ENCODE measurements at places on chromosomes 6 and 20.

DNA sequence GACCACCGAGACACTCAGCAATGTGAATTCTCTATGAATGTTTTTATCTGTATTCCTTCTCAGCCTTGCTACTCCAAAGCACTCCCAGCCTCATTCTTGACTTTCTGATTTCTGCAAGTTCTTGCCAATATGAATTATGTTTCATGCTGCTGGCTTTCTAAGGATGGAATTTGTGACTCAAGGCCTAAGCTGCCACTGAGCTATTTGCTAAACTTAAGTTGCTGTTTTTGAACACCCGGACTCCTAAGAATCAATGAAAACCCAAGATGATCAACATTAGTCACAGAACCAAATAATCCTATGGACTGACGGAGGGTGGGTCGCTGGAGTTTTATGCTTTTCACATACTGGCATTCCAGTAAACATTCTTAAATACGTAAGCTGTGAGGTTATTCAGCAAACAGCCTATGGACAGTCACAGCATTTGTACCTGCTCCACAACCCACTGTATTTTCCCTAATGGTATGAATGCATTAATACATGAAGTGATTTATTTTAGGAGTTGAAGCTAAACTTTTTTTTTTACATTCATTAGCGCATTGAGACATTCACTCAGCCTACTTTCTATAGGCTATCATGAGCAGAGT is 8.2 kb upstream of the PXDC1 start:
- DNase-seq = no peak

- DNase-seq = no peak
These were observed 33.1 kb upstream of the TMEM30A start for GRCh38 chr6:75317503-75318206.

GRCh38 chr20:17849901-17850683 is 118.5 kb downstream of the SNX5 start:
- DNase-seq = no peak

- DNase-seq = no peak
These were observed 533.1 kb upstream of the CDH4 start for GRCh38 chr20:60718743-60719480.

GRCh38 chr6:37990762-37991525 is 171.4 kb downstream of the ZFAND3 start:
- DNase-seq = no peak

DNA sequence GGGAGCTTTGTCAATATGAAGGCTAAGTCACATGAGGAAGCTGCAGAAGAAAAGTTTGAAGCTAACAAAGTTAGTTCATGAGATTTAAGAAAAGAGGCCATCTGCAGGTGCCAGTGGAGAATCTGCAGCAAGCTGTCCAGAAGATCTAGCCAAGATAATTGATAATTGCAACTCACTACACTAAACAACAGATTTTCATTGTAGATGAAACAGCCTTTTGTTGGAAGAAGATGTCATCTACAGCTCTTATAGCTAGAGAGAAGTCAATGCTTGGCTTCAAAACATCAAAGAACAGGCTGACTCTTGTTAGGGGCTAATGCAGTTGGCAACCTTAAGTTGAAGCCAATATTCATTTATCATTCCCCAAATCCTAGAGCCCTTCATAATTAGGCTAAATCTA is 83.7 kb downstream of the RIN2 start:
- no peak for DNase-seq

GRCh38 chr20:62754122-62754990 is 41.9 kb upstream of the MRGBP start:
- no peak for DNase-seq

- DNase-seq = no peak
These were observed 1.5 kb upstream of the MAPK13 start for GRCh38 chr6:36128793-36129192.

GRCh38 chr6:118706702-118707101 is 55.3 kb upstream of the CEP85L start:
- no peak for DNase-seq

DNA sequence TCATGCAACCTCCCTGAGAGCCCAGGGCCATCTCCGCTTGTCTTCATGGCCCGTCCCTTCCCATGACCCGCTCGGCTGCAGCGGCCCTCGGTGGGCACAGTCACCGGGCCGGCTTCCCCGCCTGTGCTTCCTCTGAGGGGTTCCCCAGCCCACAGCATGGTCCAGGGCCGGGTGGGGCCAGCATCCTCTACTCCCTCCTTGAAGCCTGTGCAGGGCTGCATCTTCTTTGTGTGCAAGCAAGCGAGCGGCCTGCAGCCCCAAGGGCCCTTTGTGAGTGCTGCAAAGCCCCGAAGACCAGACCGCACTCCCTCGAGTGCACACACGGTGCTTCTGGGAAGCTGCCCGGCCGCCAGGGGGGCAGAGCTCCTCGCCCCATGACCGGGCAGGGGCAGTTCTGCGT is 265.8 kb downstream of the TAF4 start:
- DNase-seq = no peak

DNA sequence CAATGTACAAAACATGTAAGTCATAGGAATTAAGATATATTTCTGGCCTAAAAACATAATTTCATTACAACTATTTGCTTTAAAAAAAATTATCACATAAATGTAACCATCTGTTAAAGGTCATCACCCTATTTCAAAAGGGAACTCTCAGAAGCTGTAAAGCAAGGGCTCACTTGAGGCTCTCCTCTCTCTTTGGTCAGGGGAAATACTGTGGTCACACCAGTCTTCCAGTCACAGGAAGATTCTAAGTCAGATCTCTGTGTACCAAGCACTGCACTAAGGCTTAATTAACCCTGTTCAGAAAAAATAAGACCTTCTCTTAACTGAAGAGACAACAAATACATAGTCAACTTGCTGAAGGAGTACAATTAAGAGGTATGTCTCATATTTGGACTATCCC is 75.6 kb downstream of the MMS22L start:
- DNase-seq = no peak

DNA sequence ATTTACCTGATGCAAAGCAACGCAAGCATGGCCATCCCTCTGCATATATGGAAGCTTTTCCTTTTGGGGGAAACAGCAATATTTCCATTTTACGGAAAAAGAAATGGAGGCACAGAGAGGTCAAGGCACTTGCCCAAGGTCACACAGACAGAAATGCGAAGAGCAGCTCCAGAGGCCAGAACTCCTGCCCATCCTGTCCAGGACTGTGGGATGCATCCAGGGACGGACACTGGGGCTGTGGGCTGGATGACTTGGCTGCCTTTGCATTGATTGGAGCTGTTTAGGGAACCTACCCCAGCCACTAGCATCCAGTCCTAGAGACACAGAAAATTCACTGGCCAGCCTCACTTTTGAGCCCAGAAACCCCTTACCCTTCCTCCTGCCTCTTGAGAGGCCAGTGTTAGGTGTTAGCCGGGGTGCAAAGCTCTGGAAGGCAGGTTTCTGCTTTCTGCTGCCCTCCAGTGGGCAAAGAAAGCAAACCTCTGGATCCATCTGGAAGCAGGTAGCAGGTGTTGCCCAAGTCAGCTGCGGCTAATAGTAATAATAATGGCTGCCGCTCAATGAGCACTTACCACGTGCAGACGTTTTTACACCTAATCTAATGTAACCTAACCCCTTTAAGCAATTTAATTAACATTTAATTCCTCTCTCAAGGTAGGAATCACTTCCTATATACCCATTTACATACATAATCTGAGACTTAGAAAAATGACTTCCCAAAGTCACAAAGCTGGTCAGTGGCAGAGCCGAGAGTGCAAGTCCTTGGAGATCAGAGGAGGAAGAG is 31.7 kb upstream of the CCN5 start:
- peak; percentile 39 for DNase-seq

- no peak for DNase-seq
These were observed 41.5 kb downstream of the CD164 start for GRCh38 chr6:109340811-109341210.

DNA sequence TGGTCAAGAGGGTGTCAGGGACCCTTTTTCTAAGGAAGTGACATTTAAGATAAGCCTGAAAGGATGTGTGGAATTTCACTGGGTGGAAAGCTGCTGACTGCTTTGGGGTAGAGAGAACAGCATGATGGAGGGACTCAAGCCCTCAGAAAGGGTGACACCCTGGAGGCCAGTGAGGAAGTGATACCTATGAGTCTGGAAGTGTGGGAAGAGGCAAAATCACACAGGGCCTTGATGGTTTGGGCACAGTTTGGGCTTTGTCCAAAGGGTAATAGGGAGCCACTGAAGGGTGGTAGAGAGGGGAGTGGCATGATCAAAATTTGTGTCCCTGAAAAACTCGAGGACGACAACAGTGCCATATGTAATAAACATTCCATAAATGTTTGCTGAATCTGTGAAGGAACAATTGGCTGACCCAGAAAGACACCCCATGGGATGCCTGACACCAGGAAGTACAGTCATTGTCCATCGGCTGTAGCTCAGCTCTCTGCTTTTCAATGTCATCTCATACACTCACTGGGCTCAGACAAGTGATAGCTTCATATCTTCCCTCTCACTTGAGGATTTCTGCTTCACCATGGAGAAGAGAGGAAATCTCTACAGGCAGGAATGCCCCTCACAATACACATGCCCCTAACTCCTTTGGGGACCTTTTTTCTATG is 21.3 kb downstream of the CASS4 start:
- no peak for DNase-seq

- no peak for DNase-seq
These were observed 18.3 kb downstream of the ARHGAP18 start for GRCh38 chr6:129691709-129692108.

DNA sequence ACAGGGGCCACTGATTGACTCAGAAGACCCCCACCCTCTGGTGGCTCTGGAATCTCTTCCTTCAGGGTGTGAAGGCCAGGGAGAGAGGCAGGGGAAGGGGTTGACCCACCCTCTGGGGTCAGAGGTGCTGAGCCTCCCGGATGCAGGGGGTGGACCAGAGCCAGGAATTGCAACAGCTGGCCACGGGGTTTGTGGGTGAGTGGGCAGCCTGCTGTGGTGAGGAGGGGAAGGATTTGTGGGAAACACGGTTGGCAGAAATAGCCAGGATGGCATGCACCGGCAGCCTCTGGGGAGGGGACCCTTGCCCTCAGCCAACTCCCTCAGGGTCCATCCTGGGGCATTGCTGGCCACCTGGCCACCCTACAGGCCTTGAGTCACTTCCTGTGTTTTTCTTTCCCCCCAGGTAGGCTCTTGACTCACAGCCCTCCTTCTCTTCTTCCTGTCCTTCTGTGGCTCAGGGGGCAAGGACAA is 92.8 kb downstream of the MRPL14 start:
- no peak for DNase-seq

DNA sequence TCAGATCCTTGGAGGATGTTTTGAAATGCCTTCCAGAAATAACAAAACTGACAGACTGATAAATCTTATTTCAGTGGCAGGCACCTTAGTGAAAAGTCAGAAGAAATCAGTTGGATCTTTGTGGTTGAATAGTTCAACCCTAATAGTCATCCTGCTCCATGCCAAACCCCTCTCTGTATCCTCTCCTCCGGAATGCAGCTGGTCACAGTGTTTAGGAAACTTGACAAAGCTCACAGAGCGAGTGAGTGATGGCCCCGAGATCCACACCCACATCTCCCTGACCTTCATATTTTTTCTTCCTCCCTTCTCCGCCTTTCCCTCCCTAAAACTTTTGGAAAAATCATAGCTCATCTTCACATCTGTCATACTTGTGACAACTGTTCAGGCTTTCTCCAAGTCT is 464.8 kb upstream of the CDH4 start:
- DNase-seq = no peak

GRCh38 chr6:155256122-155256795 is 7.6 kb upstream of the CLDN20 start:
- DNase-seq = no peak

DNA sequence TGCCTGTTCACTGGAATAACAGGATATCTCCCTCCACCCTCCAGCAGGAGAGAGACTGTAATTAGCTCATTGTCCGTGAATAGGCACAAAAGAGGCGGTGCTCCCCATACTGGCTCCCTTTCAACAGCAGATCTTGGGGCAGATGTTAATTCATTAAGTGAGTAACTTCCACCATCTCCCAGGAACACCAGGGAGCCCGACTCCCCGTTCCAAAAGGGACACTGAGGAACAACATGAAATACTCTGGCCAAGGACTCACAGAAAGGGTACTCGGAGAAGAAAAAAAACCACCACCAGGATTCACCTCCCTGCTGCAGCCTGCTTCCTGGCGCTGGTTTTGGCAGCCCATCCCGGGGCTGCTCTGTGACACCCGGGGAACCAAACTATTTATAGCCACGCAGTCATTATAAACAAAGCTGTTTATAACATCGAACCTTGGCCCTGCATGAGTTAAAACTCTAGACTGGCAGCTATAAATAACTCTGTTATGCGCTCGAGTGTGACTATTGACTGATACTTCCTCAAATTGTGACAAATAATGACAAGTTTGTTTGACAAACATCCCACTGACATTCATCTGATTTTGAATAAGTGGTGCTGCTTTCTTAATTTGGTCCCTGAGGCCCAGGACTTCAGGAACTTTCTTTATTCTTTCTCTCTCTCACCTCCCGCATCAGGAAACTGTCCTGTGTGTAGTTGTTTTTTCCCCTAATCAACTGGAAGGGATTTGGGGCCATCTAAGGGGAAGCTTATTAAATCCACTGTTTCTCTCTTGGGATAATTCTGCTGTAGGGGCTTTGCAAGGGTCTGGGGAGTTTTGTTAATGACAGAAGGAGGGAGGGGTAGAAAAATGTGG is 521.6 kb downstream of the CD83 start:
- no peak for DNase-seq

DNA sequence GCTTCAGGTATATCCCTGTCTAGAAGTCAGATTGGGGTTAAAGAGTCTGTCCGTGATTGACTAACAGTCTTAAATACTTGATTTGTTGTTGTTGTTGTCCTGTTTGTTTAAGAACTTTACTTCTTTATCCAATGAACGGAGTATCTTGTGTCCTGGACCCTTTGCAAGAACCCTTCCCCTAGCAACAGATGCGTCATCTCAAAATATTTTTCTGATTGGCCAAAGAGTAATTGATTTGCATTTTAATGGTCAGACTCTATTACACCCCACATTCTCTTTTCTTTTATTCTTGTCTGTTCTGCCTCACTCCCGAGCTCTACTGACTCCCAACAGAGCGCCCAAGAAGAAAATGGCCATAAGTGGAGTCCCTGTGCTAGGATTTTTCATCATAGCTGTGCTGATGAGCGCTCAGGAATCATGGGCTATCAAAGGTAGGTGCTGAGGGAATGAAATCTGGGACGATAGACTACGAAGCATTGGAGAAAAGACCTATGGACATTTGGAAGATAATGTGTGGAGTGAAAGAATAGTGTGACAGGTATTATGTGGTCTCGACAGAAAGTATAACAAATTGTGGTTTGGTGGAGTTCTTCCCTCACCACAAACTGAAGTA is at the start of gene HLA-DRA:
HLA-DRA (plus strand) TSS at position 286 of the 613 bp plus-strand sequence; CDS start at position 350, 64 bp downstream.
- no peak for DNase-seq

- DNase-seq = no peak
These were observed 170.6 kb downstream of the TASP1 start for GRCh38 chr20:13468166-13468565.

- DNase-seq = no peak
These were observed 40.3 kb upstream of the SIM1 start for GRCh38 chr6:100504786-100505737.

GRCh38 chr6:152379423-152379822 is 257.7 kb downstream of the SYNE1 start:
- no peak for DNase-seq

GRCh38 chr20:62104791-62105345 is 17.4 kb upstream of the LSM14B start:
- no peak for DNase-seq

GRCh38 chr20:32123088-32123487 is 13.6 kb downstream of the TM9SF4 start:
- no peak for DNase-seq
